NCI-H69 (cell line): ENCODE measurements at places on chromosomes 1 and 21.

GRCh38 chr1:235473806-235474205, 30.4 kb downstream of the B3GALNT2 start:
- DNase-seq: peak; percentile 27

DNA sequence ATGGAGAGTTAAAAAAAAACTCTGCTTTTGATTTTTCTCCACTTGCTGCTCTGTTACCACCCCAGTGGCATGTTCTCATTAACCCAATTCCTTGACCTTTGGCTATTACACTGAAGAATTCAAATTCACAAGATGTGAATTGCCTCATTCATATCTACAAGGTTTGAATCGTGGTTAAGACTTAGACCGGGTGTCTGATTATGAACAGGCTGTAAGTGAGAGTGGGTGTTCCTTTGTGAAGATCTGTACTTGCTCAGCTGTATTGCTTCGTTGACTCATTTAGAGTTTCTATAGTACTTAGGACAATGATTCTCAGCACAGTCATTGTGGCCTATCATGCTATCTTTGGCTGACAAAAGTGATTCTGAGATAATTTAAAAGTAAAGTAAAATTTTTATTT, 36.4 kb downstream of the DNM3 start:
- DNase-seq: no peak

GRCh38 chr1:208942394-208943130, 641.0 kb upstream of the CAMK1G start:
- peak; percentile 95 for DNase-seq

DNA sequence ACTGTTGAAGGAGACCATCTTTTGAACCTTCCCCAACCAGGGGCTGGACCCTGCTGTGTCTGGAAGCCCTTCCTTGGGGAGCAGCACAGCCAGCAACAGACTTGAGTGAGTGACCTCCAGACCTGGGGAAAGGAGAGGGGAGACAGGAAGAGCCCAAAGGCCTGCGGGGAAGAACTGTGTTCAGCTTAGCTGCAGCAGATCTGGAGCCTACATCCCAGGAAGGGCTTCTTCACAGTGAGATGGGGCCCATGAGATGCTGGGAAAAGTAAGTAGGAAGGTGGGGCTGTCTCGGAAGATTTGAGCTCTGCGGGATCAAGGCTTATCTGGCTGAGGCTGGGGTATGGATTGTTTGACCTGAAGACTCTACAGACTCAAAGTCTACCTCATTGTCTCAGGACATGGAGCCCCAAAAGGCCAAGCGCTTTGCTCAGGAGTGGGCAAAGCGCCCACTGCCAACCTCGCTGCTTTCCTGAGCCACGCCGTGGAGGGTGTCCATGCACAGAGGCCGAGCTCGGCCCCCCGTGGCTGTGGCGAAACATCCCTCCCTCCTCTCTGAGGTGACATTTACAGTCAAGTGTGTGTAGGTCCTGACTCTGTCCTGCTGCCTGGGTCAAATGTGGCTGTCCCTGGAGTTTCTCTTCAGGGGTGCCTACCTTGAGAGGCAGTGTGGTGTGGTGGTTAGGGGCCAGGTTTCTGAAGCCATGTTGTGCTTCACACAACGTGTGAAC, 24.5 kb downstream of the SPOCD1 start:
- DNase-seq: no peak

DNA sequence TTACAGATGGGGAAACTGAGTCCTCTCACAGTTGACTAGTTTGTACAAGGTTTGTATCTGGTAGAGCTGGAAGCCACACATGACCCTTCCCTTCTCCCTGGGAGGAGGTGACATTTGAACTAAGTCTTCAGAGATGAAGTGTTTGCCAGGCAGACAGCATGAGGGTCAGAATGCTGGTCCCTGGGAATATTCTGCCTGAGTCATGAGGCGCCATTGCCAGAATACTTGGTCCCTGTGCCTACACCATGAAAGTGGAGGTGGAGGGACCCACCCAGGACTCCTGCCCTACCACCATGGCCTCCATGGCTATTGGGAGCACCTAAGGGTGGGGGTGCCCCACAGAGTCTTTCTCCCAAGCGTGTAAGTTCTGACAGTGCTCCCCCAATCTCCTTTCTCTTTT, 7.0 kb downstream of the RPS6KA1 start:
- no peak for DNase-seq

GRCh38 chr1:80656014-80656636, 1144.6 kb upstream of the ADGRL2 start:
- no peak for DNase-seq

DNA sequence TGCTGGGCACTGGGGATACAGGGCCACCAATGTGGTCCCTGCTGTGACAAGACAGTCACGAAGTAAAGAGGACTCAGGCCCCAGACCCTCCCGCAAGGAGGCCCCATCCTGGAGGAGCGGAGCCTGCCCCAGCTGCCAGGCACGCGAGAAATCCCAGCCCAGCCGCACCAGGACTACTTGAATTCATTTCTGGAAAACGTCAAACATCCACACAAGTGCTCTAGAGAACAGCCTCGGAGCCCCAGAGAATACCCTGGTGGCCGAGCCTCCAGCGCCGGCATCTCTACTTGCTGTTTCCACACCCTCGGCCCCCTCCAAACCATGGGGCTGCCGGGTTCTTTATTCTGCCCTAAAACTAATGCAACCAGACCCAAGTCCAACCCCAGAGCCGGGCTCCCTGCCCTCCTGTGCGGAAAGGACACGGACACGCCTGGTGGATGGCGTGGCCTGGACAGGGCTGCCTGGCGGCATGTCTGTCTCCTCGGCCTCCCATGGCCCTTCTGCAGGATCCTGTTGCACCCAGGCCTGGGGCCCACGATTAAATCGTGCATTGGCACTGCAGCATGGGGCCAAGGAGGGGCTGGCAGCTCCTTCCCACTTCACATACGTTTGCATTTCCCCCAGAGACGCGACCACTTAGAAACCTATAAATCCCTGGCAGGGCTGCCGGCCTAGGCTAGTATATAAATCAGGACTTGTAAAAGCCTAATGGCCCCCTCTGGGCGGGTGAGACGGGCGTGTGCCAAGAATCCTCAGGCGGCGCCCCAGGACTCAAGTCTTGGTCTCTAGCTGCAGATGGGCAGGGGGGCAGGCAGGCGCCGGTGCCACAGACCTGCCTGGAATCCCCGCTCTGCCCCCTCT, 41.2 kb downstream of the DMRTB1 start:
- DNase-seq: peak; percentile 72

GRCh38 chr1:100184536-100184935, 6.5 kb upstream of the LRRC39 start:
- peak; percentile 5 for DNase-seq

GRCh38 chr1:54800041-54800898, 853 bp downstream of the TTC22 start:
- no peak for DNase-seq

DNA sequence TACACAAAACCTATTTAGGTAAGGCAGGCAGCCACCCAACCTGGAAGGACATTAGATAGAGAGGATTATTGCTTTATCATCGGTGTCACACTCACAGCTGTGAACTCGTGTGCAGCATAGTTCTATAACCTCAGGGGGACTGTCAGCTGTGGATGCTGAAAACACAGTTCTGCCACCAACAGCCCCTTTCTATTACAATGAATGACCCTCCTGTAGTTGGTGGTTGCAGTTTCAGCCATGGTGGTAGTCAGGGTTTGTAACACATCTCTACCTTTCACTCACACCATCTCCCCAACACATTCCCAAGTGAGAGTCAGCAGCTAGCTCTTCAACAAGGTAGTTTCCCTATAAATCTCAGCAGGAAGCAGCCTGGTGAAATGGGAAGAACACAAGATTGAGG, 136.8 kb downstream of the ZC3H11B start:
- DNase-seq: no peak

DNA sequence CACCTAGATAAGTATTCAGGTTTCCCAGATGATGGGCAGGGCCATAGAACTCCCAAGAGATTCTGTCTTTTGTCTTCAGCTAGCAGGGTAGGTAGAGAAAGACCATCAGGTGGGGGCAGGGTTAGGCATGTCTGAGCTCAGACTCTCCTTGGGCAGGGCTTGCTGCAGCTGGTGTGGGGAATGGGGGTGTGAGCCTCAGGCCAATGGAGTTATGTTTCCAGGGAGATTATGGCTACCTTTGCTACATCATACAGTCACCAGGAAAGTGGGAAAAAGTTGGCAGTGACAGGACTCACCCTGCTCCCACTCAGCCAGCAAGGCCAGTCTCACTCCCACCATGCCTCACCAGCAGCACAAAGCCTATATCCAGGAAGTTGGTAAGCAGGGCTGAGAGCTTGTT, 77.8 kb downstream of the DRAM2 start:
- DNase-seq: no peak

- no peak for DNase-seq
These were observed 29.5 kb upstream of the JUN start for GRCh38 chr1:58813361-58813760.
